Stimulated activated CD4-positive, alpha-beta T cell treated with anti-CD3 and anti-CD28 coated beads, TNF-alpha, amount 100 ng/mL, for 1 hour (primary cell): ENCODE measurements at places on chromosomes 7 and 10.

- no peak for DNase-seq
Observed at GRCh38 chr7:41979834-41980307, 257.1 kb downstream of the GLI3 start.

DNA sequence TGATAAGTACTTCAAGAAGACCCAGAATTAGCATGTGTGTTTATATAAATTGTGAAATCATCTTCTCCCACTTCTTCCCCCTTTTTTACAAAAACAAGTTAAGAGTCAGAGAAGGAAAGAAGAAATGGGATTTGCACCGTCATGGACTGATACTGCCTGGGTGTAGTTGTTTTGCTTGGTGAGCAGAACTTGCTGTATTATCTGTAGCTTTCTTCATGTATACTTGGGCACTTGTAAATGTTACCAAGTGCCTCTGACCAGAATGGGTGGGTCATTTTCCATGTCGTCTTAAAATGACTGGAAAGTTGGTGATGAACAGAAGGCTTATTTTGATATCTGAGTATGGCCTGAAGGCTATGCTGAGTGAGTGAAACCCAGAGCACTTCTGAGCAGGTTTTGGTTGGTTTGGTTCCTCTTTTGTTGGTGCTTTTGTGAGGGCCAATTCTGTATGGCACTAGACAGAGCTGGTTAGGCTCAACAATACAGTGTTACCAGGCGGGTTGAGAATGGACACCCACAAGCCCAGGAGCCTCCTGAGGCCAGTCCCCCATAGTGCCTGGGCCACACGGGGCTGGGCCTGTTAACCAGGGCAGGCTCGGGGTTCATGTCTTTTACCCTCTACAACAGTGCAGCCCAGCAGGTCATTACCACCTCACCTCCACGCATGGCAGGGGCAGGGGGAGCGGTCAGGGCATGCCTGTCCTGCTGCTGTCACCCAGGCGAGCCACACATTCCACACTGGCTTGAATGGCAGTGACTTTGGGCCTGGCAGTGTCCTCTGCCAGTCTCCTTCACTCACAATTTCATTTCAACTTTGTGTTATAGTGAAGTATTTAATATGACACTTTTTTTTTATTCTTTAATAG, 115.1 kb downstream of the CCNY start:
- DNase-seq = no peak

DNA sequence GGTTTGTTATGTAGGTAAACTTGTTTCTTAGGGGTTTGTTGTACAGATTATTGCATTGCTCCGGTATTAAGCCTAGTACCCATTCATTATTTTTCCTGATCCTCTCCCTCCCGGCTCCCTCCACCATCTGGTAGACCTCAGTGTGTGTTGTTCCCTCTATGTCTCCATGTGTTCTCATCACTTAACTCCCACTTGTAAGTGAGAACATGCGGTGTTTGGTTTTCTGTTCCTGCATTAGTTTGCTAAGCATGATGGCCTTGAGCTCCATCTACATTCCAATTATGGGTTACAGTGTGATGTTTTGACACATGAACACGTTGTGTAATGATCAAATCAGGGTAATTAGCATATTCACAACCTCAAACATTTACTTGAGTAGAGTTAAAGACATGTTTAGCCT, 237.5 kb downstream of the ABCA13 start:
- DNase-seq = no peak

GRCh38 chr7:4050126-4050660, 631.9 kb upstream of the FOXK1 start:
- no peak for DNase-seq

GRCh38 chr10:123669886-123670285, 3.7 kb downstream of the GPR26 start:
- DNase-seq = no peak

GRCh38 chr7:155732286-155732685, 80.0 kb downstream of the SHH start:
- DNase-seq = no peak

- DNase-seq = no peak
Observed at GRCh38 chr7:1895664-1896515, 225.8 kb downstream of the ELFN1 start.

DNA sequence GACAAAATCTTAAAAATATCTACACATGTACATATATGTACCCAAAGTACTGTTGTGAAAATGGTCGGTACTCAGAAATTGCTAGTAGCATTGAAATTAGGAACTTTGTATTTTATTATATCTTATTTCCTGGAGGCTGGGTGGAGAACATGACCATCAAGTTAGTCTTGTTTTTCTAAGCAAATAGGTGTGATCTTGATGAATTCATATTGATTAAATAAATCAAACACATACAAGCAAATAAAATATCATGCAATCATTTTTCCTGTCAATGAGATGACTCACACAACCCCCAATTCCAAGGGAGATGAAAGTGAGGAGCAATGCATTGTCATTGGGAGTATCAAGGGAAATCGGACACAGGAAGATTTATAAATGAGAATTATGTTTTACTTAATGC, 18.0 kb downstream of the VSTM2A start:
- DNase-seq = no peak

- DNase-seq = no peak
Observed at GRCh38 chr7:98199131-98199530, 12.1 kb upstream of the BHLHA15 start.

- no peak for DNase-seq
Observed at GRCh38 chr10:85413570-85413969, 953.0 kb downstream of the GRID1 start.

DNA sequence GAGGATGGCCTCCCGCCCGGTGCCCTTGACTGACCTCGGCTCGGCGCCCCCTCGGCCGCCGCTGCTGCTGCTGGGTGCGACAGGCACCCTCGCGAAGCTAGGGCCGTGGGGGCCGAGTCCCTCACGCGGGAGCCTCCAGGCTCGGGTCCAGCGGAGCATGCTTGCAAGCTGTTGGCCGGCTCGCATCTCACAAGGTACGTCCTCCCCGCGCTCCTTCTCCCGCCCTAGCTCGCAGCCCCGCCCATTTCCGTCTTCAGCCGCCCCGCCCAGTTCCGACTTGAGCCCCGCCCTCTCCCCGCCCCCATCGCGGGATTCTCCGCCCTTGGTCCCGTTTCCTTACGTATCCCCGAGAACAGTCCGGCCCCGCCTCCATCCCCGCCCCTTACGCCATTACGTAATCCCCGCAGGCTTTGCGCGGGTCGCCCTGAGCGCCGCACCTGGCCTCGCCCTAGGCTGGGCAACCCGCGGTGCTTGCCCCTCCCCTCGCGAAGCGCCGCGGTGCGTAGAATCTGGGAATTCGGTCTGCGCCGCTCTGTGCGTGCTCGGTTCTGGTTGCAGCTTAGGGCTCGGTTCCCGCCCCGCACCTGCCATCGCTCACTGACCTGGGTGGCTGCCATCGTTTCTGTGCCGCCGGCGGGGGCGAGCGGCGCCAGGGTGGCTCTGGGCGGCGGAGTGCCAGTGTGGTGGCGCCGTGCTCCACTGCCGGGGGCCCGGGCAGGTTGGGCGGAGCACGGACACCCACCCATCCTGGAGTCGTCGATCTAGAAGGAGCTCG, at the start of gene ABHD11:
Gene ABHD11 (minus strand): TSS at position 191 of the 775 bp plus-strand sequence. CDS start 32 bp downstream, at position 159.
- peak; percentile 99 for DNase-seq

- DNase-seq = no peak
Observed at GRCh38 chr10:119149729-119150128, 15.8 kb downstream of the SFXN4 start.

DNA sequence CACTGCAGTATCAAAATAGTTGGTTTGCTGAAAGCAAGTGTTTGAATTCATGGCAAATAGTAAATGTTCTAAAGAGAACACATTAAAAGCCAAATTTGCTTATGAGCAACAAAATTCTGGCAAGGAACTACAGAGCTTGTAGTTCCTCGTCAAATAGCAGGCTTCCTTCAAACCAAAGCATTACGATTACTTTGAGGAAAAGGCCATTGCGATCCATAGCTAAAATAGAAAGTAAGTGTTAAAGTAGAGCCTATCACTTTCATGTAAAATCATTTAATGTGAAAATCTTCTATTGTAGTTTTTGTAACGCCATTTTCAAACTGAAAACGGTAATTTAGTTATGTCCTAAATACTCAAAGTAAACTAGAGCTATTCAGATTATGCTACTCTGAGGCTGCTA, 20.1 kb downstream of the CACNA2D1 start:
- no peak for DNase-seq

- no peak for DNase-seq
Observed at GRCh38 chr7:55996856-55997500, 32.6 kb downstream of the NIPSNAP2 start.

- DNase-seq = no peak
Observed at GRCh38 chr7:25287291-25287690, 59.0 kb upstream of the NPVF start.

- no peak for DNase-seq
Observed at GRCh38 chr10:123021517-123021916, 12.7 kb downstream of the ACADSB start.

- DNase-seq = no peak
Observed at GRCh38 chr7:128217030-128217805, 23.9 kb upstream of the LEP start.

GRCh38 chr10:31353574-31353973, 34.6 kb downstream of the ZEB1 start:
- no peak for DNase-seq

DNA sequence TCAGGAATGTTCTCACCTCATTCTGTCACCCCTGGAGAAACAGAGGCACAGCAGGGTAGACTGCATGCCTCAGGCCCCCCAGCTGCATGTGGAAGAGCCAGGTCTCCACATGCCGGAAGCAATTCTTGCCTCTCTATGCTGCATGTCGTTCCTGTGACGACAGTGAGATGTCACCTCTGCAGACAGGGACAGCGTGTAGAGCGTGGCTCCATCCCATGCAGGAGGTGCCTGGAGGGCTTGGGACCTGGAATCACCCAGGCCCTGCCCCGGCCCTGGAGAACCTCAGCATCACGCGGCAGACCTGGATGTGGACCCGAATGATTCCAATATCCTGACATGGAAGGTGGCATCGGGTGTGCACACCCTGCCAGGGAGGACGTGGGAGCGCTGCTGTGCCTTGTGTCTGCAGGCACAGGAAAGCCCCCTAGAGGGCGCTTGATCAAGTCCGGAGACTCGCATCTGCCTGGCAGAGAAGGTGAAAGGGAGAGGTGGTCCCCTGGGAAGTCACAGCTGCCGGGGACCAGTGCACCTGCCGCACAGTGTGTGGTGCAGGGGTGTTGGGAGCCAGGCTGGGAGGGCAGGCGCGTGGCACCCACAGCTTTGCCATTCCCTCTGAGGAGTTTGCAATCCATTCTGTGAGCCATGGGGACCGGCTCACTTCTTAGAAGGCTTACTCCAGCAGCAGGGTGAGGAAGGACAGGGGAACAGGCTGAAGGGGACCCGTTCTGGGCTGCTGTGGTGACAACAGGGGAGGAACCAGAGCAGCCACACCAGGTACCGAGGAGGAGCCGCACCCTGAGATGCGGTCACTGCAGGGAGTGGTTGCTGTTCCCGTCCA, 45.3 kb upstream of the EN2 start:
- no peak for DNase-seq

GRCh38 chr7:50591480-50592438, 26.6 kb upstream of the DDC start:
- no peak for DNase-seq

GRCh38 chr7:128869138-128869943, 6.7 kb downstream of the ATP6V1F start:
- no peak for DNase-seq

DNA sequence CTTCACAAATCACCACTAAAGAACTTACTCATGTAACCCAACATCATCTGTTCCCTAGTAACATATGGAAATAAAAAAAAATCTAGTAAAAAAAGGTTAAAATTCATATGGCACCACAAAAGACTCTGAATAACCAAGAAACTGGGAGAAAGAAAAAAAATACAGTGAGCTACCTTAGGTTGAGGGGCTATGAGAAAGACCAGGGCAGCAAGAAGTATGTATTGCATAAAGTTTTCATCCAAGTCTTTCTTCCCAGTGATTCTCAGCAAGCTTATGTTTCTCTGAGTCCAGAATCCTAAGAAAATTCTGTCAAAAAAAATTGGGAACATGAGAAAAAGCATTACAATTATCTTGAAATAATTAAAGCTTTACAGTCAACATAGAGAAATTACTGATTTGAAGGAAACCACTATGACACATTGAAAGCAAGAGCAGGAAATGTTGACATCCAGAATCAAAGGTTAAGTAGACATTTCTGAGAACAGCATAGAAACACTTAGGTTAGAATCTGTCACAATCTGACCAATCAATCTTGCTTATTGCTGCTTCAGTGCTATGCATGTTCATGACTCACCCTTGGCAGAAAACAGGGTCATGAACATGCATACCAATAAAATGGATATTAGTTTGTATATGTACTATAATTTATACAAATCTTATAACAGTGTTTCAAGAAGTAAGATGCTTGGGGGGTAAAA, 494.0 kb upstream of the POT1 start:
- DNase-seq = no peak

DNA sequence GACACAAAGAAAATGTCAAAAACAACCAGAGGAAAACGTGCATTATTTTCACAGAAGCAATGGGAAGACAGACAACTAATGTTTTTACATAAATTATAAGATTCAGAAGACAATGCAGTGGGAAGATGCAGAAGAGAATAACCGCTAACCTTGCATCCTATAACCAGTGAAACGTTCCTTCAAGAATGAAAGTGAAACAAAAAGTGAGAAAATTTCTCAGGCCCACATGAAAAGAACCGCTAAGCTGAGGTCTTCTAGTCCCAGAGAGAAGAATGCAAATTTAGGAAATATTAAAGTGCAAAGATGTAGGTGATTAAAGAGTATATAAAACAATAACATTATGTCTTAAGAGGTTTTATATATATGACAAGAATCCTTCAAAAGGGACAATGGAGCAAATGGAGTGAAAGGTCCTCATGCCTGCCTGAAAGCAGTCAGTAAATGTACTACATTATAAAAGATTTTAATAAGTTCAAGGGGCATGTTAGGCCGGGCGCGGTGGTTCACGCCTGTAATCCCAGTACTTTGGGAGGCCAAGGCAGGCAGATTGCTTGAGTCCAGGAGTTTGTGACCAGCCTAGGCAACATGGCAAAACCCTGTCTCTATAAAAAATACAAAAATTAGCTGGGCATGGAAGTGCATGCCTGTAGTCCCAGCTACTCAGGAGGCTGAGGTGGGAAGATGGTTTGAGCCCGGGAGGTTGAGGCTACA, 43.1 kb upstream of the DDC start:
- DNase-seq = no peak

GRCh38 chr7:113267271-113267670, 148.9 kb upstream of the SMIM30 start:
- DNase-seq = no peak

GRCh38 chr10:93784059-93784458, 26.3 kb downstream of the LGI1 start:
- DNase-seq = no peak

- DNase-seq = no peak
Observed at GRCh38 chr7:16780596-16780995, 24.2 kb downstream of the AGR2 start.

GRCh38 chr10:77925410-77925794, 1.2 kb downstream of the DLG5 start:
- DNase-seq = no peak

- DNase-seq = no peak
Observed at GRCh38 chr10:30056767-30057355, 2.5 kb downstream of the JCAD start.
